CD4-positive, alpha-beta memory T cell (primary cell): ENCODE measurements at places on chromosomes 12 and 14.

GRCh38 chr12:99154216-99154982 is 493.2 kb upstream of the GARIN6 start:
- no peak for DNase-seq

DNA sequence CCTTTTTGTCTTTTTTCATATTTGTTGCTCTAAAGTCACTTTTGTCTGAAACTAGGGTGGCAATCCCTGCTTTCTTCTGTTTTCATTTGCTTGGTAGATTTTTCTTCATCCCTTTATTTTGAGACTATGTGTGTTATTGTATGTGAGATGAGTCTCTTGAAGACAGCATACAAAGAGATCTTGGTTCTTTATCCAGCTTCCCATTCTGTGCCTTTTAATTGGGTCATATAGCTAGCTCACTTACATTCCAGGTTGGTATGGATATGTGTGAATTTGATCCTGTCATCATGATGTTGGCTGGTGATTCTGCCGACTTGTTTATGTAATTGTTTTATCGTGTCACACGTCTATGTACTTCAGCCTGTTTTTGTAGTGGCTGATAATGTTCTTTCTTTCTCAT is 267.7 kb upstream of the MGAT4C start:
- no peak for DNase-seq

- DNase-seq, result no peak
Measured at GRCh38 chr14:24806061-24806678, 172.2 kb upstream of the GZMB start.

DNA sequence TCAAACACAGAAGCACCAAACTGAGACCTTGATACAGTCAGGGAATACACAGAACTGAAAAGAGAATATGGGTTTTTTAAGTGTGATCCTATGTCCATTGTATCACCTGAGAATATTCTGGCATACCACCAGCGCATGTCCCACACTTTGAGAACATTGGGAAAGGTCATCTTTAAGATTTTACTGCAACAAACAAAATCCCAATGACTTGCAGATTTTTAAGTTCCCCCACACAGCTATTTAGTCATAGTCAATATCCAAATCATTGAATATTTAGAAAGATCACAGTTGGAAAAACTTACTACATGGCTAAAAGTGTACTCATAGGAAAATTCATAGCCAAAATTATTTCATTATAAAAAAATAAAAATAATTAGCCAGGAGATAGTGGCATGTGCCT is 54.5 kb downstream of the TRPV4 start:
- no peak for DNase-seq

DNA sequence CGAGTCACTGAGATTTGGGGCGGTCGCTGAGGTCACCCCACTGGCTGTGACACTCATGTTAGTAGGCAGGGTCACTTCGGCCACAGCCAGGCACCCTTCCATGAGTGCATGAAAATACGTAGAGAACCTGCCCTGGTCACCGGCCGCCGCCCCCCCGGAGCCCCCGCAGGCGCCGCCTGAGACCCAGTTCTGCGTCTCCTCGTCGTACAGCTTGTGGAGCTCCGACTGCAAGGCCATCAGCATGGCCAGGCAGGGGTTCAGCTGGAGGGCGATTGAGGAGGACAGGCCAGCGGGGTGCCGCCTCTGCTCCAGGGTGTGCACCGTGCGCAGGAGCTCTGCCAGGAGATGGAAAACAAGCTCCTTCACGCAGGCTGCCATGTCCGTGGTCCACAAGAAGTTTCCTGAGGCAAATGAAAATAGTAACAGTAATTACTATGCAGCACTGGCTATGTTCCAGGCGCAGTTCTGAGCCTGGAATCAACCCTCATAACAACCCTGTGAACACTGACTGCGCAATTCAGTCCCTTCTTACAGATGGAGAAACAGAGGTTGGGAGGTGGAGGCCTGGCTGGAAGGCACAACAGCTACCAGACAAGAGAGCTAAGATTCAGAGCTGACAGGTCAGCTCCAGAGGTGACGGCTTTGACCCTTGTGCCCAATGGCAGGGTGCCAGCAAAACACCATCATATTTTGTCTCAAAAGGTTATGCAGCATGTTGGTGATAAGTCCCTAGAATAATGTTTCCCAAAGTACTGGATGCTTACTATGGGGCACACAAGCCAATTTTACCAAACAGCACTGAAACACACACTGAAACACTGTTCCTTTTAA is 59.9 kb downstream of the TRAFD1 start:
- DNase-seq, result no peak

DNA sequence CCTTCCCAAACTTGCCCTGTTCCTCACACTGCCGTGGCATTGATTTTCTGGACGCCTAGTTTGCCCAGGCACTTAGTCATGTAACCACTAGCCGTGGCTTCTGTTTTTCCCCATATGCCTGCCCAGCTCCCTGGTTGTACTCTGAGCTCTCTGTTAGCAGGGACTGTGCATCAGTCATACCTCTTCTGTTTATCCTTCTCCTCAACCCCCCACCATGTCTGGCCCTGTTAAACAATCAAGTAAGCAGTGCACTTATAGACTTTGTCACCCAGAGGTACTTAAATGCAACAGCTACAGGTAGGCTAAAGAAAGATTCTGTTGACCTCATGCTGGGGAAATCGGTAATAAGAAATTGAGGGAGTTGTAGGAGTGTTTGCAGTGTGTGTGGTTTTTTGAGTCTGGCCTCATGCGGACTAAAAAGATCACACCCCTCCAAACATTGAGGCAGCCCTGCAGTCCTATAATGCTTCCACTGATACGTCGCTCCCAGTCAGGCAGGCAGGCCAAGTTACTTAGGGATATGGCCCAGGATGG is 17.0 kb downstream of the UBE3B start:
- no peak for DNase-seq

DNA sequence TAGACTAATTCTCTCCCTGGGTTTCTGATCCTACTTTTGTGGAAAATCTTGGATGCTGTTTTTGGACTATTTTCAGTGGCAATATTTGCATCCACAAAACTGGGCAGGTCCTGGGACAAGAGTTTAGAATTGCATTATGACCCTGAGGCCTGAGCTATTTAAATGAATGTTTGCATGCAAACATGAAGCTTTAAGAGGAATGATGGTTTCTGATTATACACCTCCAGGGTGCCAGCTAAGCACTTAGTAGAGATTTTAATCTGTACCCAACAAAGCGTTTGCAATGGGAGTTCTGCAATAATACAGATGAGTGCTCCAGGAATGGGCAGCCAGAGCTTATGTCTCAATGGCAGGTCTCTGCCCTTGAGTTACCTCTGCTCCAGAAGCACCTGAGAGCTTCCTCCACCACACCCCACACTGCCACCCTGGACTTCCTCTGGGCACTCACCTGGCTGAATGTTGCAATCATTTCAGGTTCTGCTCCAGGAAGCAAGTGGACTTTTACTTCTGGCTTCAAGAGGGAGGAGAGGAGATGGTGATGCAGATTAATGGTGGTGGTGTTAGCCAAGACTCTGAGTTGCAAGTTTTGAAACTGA is 6.0 kb upstream of the SPTLC2 start:
- DNase-seq, result no peak

DNA sequence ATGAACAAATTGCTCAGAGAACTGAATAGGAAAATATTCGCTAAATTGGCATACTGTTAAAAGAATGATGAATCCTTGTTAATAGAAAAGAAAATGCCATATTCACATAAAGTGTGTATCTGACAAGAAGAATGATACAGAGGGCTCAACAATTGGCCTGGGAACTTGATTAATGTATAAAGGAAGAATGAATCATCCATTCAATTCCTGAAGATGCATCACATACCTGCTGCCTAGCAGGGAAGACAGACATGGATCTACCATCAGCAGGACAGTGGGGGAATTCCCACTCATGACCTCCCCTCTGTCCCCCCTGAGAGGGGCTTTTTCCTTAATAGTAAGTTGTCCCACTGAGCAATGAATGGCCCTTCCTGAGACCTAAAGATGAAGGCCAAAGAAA is 13.5 kb downstream of the PTPN21 start:
- no peak for DNase-seq

DNA sequence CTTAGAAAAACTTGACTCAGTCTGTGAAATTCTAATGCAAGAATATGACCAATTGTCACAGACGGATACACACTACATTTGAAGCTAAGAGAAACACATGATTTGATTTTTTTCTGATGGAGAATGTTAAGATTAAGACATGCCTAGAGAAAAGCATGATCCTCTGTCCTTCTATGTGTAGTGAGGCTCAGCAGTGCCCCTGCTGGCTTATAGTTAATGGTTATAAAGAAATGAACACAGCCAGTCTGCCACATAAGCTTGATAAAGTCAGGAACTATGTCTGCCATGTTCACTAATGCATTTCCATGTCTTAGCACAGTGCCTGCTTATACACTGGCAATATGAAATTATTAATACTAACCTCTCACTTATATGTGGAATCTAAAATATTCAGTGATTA is 168.1 kb upstream of the DAAM1 start:
- DNase-seq, result no peak

- DNase-seq, result no peak
Measured at GRCh38 chr12:74319886-74320285, 217.7 kb upstream of the ATXN7L3B start.

DNA sequence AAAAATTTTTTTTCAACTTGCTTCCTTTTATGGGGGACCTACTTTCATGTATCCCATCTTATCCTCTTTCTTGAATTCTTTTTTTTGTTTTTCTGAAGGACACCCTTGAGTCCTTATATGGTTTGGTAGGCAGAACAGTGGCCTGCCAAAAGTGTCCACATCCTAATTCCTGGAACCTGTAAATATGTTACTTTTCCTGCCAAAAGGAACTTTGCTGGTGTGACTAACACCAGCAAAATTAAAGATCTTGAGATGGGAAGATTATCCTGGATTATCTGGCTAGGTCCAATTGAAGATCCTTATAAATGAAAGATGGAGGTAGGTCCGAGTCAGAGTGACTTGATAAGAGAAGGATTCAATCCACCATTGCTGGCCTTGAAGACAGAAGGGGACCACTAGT is 5.3 kb downstream of the NUBPL start:
- no peak for DNase-seq
